ENCODE measurements at places on chromosomes 6 and 20. TPM values are rescaled to one million over a fixed set of nuclear protein-coding genes. Genes with fewer than 3 reads are reported as not detected.

TINAG gene
- total RNA-seq, result not detected

SLC12A5 gene
- total RNA-seq, result 3.4 TPM

GRCh38 chr6:27163834-27164233 lies 83.7 kb upstream of the PRSS16 start:
- no peak for DNase-seq

DNA sequence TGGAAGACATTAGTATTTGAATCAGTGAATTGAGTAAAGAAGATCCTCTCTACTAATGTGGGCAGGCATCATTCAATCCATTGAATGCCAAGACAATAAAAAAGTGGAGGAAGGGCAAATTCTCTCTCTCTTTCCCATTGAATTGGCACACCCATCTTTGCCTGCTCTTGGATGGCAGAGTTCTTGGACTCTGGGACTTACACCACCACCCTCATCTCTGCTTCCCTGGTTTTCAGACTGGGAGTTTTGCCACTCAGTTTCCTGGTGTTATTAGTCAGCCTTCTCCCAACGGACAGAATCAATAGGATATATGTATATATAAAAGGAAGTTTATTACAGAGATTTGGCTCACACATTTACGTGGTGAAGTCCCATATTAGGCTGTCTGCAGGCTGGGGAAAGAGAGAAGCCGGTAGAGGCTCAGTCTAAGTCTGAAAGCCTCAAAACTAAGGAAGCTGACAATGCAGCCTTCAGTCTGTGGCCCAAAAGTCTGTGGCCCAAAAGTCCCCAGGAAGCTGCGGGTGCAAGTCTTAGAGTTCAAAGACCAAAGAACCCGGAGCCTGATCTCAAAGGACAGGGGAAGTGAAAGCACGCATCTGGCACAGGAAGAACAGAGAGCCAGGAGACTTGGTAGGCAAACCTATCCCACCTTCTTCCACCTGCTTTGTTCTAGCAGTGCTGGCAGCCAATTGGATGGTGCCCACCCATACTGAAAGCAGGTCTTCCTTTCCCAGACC lies 64.4 kb downstream of the SMPDL3A start:
- no peak for DNase-seq

- no peak for DNase-seq
These were observed 35.2 kb upstream of the OVOL2 start for GRCh38 chr20:18092890-18093289.

- no peak for DNase-seq
These were observed 164.5 kb upstream of the SLC24A3 start for GRCh38 chr20:19047951-19048296.

GRCh38 chr20:16758454-16759180 lies 10.5 kb downstream of the OTOR start:
- no peak for DNase-seq

DNA sequence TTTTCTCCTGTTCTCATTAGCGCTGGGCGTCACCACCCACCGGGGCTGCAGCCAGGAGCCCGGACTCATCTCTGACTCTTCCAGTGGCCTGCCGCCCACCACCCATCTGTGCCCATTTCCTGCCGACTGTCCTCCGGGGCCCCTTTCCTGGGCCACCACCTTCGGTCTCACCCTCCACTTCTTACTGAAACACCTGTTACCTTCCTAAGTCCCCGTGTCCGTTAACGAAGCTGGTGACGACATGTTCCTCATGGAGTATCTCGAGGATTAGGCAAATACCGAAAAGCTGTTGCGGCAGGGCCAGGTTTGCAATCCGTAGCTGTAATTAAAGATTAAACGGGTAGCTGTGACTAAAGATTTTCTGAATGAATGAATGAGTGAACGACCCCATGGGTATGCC lies 80.2 kb downstream of the SRC start:
- no peak for DNase-seq

- DNase-seq, result no peak
These were observed 5.5 kb downstream of the ZNF334 start for GRCh38 chr20:46507760-46508407.

- DNase-seq, result no peak
These were observed 137.2 kb upstream of the ARMC2 start for GRCh38 chr6:108711071-108711470.

Data from A172 (cell line).